ENCODE measurements at places on chromosomes 11 and 22.

DNA sequence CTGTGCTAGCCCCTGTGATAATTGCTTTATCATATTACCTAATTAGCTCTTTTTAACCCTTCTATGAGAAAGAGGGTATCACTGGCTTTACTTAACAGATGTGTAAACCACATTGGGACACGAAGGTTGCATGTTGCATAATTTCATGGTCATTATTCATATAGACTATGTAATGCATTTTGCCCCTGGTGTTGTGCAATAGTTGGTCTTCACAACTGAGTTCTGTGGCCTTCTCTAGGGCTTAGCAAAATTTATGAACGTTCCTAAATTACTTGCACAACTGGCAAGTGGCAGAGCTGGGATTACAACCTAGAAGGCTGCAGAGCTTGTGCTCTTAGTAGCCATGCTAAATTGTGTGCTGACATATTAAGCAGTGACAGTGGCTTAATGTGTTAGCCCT, 34.6 kb upstream of the PDGFD start:
- no peak for DNase-seq

- no peak for DNase-seq
These were observed 1.4 kb downstream of the MED15 start for GRCh38 chr22:20508815-20509271.

DNA sequence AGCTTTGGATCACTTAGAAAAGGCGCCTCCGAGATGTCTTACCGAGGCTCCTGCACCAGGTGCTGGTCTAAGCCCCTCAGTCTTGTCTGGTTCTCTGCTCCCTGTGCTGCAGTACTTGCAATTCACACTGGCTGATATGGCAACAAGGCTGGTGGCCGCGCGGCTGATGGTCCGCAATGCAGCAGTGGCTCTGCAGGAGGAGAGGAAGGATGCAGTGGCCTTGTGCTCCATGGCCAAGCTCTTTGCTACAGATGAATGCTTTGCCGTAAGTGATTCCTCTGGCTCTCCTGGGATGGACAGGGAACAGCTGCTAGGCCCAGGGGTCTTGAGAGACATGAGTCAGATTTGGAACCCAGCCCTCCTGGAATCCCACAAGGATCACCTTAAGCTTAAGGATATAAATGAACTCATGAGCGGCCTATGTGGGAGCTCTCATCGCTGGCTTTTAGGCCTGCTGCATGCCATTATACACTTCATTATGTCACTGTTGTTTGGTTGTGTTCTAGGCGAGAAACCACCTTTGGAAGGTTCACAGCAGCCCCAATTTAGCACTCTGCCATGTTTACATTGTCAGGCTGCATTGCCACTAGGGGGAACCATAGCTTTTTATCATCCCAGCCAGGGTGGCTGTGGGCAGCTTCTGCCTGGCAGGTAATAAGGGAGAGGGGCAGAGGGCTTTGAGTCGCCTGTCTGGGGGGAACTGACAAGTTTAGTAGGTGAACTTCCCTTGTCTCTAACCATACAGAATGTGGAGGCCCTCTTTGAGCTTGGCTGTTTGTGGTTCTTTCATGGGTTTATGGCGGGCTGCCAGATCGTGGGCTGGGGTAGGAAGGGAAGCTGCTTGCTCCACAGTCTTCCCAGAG, 8.5 kb downstream of the ACAD8 start:
- no peak for DNase-seq

DNA sequence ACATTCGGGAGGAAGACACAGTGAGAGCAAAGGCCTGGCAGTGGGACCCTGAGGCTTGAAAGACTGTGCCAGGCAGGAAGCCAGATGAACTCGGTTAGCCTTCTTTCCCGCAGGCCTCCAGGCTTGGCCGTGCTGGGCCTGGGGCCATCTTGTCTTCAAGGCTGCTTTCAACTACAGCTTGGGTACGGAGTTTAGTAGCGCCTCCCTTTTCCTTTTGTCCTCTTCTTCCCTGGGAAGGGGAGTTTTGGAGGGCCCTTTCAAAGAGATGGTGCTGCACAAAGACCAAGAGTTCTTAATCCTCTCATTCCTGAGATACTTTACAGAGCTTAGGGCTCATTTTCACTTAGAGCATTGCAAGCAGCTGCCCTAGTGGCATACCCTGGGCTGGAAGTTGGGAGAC, 87.5 kb downstream of the TP53I11 start:
- no peak for DNase-seq

DNA sequence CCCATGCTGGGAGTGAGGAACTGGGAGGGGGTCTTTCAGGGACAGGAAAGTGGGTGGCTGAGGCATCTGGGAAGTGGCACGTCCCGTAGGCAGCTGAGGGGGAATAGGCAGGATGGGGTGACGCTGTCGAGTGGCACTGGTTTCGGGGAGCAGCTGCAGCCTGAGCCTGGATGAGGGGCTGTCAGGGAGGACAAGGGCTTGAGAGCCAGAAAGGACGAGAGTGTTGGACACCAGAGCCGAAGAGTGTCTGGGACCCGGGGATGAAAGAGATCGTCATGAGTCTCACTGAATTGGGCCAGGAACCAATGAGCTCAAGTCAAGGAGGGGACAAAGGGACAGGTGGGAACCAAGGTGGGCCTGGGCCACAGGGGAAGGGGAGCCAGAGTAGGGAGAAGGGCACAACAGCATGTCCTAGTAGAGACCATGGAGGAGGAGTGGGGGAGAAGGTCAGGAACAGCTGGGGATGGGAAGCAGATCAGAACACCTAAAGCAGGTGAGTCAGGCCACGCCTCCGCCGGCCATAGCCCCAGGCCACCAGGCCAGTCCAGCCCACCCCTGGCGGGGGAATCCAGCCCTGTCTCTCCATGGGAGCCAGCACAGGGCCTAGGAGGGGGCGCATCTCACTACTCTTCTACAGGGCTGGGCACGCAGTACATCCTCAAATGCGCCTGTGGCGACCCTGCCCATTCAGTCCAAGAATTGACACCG, 4.2 kb downstream of the RAB3IL1 start:
- DNase-seq: no peak

DNA sequence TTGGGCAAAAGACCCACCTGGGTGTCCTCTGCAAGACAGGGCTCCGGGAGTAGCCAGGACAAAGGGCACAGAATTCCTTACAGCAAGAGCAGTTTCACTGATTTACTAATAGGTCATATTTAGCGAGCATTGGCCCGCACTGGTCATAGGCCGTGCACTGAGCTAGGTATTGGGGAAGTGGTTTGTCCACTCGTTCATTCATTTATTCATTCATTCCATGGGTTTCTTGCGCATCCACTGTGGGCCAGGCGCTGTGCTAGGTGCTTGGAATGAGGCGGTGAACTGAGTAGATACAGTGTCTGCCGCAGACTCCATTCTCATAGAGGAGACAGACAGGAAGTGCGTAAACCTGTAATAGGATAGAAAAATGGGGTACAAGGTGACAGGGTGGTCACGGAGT, 13.2 kb upstream of the LINC01488 start:
- DNase-seq: no peak

- DNase-seq: no peak
These were observed 2.0 kb downstream of the IFT27 start for GRCh38 chr22:36773935-36774334.

DNA sequence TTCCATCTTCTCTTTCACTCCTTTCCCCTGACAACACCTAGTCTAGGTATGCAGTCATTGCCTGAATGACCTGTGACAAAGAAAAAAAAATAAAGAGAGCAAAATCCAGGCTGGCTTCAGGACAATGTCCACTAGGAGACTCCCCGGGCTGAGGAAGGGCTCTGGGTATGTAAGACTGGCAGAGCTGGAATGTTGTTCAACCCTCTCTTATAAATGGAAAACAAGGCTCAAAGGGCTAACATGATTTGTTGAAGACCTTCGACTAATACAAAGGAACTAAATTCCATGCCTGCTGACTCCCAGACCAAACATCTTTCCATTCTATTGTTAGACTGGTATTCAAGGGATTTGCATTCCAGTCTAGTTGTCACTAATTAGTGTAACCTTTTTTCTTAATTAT, 122.2 kb downstream of the ARL14EP start:
- DNase-seq: no peak

DNA sequence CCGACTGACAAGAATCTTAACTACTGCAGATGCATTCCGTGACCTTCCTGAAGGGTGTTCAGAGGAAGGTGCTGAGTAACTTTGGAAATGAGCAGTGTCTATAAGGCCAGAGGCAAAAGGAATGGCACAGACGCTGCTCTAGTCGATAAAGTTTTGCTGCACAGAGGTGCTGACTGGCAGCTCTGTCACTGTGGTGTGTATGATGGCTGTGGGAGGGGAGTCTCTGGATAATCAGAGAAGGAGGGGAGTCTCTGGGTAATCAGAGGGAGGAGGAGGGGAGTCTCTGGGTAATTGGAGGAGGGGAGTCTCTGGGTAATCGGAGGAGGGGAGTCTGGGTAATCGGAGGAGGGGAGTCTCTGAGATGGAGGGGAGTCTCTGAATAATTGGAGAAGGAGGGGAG, 18.4 kb downstream of the PTDSS2 start:
- DNase-seq: no peak

DNA sequence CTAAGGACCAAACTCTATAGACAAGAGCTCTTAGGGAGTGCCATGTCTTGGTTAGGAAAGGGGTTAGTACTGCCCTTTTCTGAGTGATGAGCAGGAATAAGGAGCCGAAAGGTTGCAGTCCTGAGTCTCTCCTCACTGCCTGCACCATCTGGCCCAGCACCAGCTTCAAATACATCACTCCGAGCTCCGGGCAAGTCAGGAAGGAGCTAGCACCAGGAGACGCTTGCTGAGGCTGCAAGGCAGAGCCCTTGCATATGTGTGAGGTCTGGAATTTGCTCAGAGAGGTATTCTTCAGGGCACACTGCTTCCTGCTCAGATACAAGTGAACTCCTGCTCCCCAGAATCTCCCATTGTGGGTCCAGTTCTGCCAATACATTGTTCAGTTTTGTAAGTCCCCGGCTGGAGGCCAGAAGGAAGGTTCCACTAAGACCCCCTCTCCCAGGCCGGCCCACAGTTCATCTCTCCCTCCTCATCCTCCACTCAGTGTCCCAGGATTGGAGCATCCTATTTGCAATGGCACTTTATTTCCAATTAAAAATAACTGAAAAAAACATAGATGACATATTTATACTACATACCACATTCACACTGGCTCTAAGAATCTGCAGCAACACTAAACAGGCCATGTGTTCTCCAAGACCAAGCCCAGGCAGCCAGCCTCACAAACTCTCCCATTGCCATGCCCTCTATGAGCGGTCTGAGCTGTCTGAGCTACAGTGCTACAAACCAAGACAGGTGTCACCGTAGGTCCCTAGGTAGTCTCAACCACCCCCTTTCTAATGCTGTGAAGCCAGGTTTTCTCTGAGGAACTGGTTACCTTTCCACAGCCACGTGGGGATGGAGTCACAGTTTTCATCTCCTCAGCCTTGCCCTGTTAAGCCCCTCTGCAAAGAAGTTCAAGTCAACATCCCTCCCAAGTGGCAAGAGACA, 55.1 kb upstream of the SPATA19 start:
- DNase-seq: no peak

DNA sequence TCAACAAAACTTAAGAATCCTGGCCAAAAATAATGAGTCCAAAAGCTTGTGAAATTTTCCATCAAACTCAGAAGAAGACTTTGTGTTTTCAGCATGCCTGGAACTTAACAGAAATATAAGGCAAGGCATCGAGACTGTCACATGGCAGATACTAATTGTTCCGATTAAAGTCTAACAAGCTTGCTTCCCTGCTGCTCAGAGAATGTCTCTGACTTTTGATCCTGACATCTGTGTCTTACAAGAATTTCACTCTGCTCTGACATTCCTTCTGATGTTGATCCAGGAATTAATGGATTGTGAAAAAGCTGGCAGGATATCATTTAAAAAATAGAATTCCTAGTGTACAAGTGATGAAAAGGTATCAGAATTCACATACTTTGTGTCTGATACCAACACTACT, 170.2 kb downstream of the DCDC1 start:
- DNase-seq: no peak

- DNase-seq: no peak
These were observed 315.2 kb upstream of the B3GAT1 start for GRCh38 chr11:134727204-134727603.

- DNase-seq: no peak
These were observed 19.3 kb upstream of the TMPRSS5 start for GRCh38 chr11:113725407-113725806.

DNA sequence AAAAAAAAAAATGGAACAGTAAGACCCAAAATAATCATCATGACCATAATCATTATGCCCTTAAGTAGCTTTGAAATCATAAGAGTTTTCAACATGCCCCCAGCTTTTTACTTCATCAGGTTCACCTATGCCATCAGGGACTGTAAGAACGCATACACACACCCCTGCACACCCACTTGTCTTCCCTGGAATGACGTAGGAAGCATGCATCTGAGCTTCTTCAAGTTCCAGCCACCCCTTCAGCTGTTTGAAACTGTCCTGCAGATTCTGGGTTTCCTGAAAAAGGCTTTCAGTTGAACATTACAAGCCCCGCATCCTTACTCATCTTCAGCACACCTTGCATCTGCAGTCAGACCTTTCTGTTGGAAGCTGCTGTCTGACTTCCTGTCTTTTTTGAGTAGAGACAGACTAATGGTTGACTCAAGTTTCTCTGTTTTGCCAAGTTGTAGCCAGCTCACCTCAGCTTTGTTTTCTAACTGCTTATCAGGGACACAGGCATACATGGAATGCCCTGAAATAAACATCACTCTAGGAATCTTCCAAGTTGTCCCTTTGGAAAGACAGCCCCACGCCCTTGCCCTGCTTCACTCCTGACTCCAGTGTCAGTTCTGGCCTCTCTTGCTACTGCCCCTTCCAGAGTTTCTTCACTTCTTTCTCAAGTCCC, 37.0 kb downstream of the ARHGAP1 start:
- no peak for DNase-seq

GRCh38 chr11:2135018-2135569, 4.1 kb downstream of the IGF2 start:
- no peak for DNase-seq

- DNase-seq: no peak
These were observed 20.2 kb downstream of the PPFIBP2 start for GRCh38 chr11:7534042-7534378.

DNA sequence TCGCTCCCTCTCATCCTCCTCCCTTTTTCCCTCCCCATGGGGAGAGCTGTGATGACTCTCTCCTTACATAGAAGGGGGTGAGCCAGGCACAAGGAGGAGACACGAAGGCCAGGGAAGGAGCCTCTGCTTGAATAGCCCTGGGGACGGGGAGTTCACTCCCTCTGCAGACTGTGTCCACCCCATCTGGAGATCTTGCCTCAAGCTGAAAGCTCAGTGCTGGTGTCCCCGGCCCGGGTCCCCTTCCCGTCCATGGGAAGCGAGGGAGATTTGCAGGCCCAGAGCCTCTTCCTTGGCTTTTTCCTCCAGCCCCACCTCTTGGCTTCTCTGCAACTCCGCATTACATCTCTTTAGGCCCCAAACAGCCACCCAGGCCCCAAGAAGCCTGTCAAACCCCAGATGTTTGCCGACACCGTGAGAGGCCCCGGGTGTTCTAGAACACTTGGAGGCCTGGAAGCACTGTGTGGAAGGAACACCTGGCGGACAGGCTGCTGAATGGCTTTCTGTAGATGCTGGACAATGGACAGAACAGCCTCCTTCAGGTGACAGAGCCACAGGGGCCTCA, 32.3 kb downstream of the LINC01488 start:
- no peak for DNase-seq

Measured in stimulated activated CD4-positive, alpha-beta T cell treated with anti-CD3 and anti-CD28 coated beads, Interleukin-15, amount 100 ng/mL, for 1 hour (primary cell).